ENCODE measurements at places on chromosomes 2 and 18. TPM values are rescaled to one million over a fixed set of nuclear protein-coding genes. Genes with fewer than 3 reads are reported as not detected.

GRCh38 chr2:205352593-205352992 lies 329.7 kb upstream of the NRP2 start:
- peaks cover 37% of the 10 kb centered on the region for H3K4me1 ChIP-seq
- DNase-seq = no peak
- H3K36me3 ChIP-seq = no peaks in the 10 kb centered on the region
- no peak overlapping the region for H3K27ac ChIP-seq
- no peak overlapping the region for H3K4me3 ChIP-seq
- no peaks in the 10 kb centered on the region for H3K27me3 ChIP-seq

GRCh38 chr2:60715561-60715960 lies 40.5 kb upstream of the PAPOLG start:
- no peak for DNase-seq
- no peaks in the 10 kb centered on the region for H3K36me3 ChIP-seq
- no peak overlapping the region for H3K4me3 ChIP-seq

Gene RND3
- total RNA-seq = 144 TPM

Gene CPLX4
- total RNA-seq = not detected

Gene DLGAP1
- 5.1 TPM for total RNA-seq

DNA sequence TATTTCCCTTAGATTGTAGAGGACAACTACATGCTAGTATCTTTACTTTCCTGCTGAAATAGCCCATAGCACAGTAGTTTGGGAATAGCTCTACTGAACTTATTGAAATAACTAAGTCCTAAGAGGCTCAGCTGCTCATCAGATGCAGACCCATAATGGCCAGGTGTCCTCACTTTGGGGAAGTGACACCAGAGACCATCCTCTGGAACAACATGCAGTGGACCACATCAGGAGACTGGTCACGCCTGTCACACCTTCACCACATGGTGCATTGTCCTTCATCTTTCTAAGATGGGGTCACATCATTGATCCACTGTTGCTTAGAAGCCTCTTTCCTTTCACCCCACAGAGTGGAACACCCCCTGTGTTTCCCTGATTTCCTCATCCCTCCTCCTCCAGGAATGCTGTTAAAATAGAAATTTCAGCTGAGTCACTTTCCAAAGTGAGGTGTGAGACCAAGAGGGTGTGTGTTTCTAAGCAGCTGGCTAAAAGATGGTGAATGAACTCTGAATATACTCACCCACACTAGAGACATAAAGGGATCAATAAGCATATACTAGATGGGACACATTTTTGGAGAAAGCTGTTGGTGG lies 215.2 kb upstream of the LRRTM1 start:
- DNase-seq = no peak
- H3K4me3 ChIP-seq = no peak overlapping the region
- no peaks in the 10 kb centered on the region for H3K27me3 ChIP-seq
- no peak overlapping the region for H3K27ac ChIP-seq
- no peaks in the 10 kb centered on the region for H3K36me3 ChIP-seq
- H3K4me1 ChIP-seq = peaks cover 22% of the 10 kb centered on the region

Gene ITPRID2
- total RNA-seq = 71.0 TPM

GRCh38 chr2:75317316-75317715 lies 118.0 kb upstream of the TACR1 start:
- no peak overlapping the region for H3K27ac ChIP-seq
- H3K27me3 ChIP-seq = no peaks in the 10 kb centered on the region
- peaks cover 16% of the 10 kb centered on the region for H3K4me1 ChIP-seq
- no peak for DNase-seq
- no peaks in the 10 kb centered on the region for H3K36me3 ChIP-seq
- no peak overlapping the region for H3K4me3 ChIP-seq

- H3K4me1 ChIP-seq = no peaks in the 10 kb centered on the region
- peaks cover 1% of the 10 kb centered on the region for H3K27me3 ChIP-seq
- no peak overlapping the region for H3K4me3 ChIP-seq
- H3K36me3 ChIP-seq = no peaks in the 10 kb centered on the region
- DNase-seq = no peak
- no peak overlapping the region for H3K27ac ChIP-seq
These were observed 104.8 kb downstream of the ST6GAL2 start for GRCh38 chr2:106781196-106781595.

- H3K4me3 ChIP-seq = no peak overlapping the region
- H3K27me3 ChIP-seq = no peaks in the 10 kb centered on the region
- no peaks in the 10 kb centered on the region for H3K36me3 ChIP-seq
- peaks cover 17% of the 10 kb centered on the region for H3K4me1 ChIP-seq
- no peak overlapping the region for H3K27ac ChIP-seq
These were observed 260.3 kb downstream of the TPGS2 start for GRCh38 chr18:36568487-36568886.

DNA sequence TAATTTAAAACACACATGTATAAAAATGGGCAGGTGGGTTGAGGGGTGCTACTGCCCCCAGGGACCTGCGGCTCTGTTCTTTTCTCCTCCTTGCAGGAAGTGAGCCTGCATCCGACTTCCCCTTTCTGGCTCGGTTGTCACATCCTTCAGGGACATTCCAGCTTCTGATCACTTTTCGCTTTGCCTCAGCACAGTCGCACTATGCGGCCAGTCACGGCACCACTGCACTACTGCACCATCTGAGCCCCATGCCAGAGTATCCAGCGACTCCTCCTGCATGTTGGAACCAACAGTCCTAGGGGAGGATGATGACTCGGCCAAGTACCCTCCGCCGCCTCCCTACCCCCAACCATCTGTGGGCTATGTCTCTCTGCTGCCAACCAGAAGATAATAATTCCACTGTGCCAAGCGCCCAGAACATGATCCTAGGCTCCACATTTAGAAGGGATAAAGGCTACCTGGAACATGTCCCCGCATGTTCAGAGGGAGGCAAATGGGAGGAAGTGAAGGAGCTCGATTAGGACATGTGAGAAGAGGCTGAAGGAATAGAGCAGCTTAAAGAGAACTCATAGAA lies 17.6 kb downstream of the CDC42EP3 start:
- no peak for DNase-seq
- no peaks in the 10 kb centered on the region for H3K27me3 ChIP-seq
- no peak overlapping the region for H3K4me3 ChIP-seq
- H3K36me3 ChIP-seq = peaks cover 20% of the 10 kb centered on the region
- peaks cover 45% of the 10 kb centered on the region for H3K4me1 ChIP-seq

DNA sequence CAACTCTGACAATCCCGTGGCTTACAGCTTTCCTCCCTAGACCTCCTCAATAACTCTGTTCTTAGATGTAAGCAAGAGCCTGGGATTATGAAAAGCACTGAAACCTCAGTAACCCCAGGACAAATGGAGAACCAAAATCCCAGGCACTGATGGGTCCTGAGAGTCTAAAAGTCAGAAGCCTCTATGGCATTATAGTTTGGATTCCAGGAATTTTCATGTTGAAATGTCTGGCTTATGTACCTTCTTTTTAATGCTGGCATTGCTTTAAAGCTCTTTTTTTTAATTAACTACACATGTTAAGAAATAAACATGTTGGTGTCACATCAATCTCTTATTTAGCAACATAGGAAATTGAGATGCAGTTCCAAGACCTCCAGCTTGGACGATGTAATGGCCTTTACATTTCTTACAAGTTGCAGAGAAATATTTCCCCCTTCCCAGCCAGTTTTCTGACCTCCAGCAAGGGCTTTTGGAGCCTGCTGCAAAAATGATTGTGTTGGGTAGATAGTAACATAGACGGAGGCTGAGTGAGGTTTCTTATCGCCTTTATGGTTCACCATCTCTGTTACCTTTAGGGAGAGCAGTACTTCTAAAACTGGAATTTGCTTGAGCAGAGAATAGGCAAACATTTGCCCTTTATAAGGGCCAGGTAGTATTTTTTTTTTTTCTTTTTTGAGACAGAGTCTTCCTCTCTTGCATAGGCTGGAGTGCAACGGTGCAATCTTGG lies 84.8 kb upstream of the RASGRP3 start:
- H3K4me3 ChIP-seq = no peak overlapping the region
- peaks cover 2% of the 10 kb centered on the region for H3K4me1 ChIP-seq
- peaks cover 27% of the 10 kb centered on the region for H3K36me3 ChIP-seq
- H3K27ac ChIP-seq = no peak overlapping the region
- H3K27me3 ChIP-seq = no peaks in the 10 kb centered on the region

Gene ALPG
- not detected for total RNA-seq

- no peaks in the 10 kb centered on the region for H3K4me1 ChIP-seq
- H3K36me3 ChIP-seq = peaks cover 27% of the 10 kb centered on the region
- H3K4me3 ChIP-seq = no peak overlapping the region
- DNase-seq = no peak
- no peaks in the 10 kb centered on the region for H3K27me3 ChIP-seq
These were observed 70.6 kb downstream of the EMILIN2 start for GRCh38 chr18:2917259-2918047.

DNA sequence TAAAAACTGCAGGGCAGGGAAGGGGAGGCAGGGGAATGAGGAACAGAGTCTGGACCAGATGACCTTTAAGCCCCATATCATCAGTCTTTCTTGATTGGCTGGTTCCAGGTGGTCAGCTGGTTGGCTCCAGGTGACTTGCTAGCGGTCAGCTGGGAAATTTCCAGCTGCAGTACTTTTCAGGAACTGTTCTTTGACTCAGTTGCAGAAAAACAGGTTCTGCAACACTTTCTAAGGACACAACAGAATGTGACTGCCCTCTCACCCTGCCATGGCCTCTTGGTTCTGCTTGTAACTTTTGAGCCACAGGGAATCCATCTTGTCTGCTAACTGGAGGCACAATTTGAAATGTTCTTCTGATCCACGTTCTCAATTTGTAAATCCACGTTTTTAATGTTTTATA lies 278.3 kb upstream of the LRATD1 start:
- H3K4me1 ChIP-seq = peaks cover 5% of the 10 kb centered on the region
- no peaks in the 10 kb centered on the region for H3K36me3 ChIP-seq
- H3K27me3 ChIP-seq = no peaks in the 10 kb centered on the region
- H3K4me3 ChIP-seq = no peak overlapping the region
- H3K27ac ChIP-seq = no peak overlapping the region
- DNase-seq = no peak

DNA sequence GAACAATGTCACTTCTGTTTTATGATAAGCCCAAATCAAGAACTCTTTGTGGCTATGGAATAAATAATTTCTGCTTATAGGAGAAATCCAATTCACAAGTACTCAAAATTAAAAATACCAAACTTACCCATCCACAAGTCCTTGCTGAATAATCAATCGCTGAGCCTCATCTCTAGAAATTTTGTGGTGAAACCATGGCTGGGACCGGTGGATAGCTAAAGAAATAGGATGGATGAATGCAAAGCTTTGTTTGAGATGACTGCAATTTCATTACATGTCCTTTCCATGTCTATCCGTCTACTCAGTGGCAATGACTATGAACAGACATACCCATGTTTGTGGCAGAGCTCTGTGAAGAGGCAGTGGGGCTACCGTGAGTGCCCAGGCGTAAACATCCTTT lies 124.4 kb downstream of the GRB14 start:
- no peaks in the 10 kb centered on the region for H3K27me3 ChIP-seq
- H3K4me1 ChIP-seq = no peaks in the 10 kb centered on the region
- no peaks in the 10 kb centered on the region for H3K36me3 ChIP-seq
- no peak overlapping the region for H3K27ac ChIP-seq

Gene GPR55
- not detected for total RNA-seq

DNA sequence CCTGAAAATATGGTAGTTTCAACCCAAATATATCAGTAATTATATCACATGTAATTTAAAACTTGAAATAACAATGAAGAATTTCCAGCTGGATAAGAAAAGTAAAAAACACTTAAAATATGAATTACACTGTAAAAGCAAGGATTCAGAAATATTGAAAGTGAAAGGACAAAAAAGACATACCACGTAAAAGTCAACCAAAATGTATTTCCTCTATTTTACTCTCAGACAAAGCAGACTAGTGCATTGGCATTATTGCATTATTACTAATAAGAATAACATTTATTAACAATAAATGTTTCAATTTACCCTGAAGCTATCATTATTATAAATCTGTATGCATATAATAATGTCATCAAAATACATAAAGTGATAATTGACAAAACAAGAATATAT lies 445.1 kb upstream of the TRIB2 start:
- H3K4me3 ChIP-seq = no peak overlapping the region
- H3K36me3 ChIP-seq = no peaks in the 10 kb centered on the region
- no peak overlapping the region for H3K27ac ChIP-seq
- DNase-seq = no peak

DNA sequence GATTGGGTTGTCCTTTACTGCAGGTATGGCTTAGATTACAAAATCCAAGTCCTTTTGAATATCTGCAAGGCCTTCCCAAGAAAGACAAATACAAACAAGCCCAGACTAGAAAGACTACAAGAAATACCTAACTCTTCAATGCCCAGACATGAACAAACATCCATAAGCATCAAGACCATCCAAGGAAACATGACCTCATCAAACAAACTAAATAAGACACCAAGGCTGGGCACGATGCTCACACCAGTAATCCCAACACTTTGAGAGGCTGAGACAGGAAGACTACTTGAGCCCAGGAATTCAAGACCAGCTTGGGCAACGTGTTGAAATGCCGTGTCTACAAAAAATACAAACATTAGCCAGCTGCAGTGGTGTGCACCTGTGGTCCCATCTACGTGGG lies 31.7 kb downstream of the MAP4K3 start:
- H3K4me3 ChIP-seq = no peak overlapping the region
- no peak for DNase-seq
- H3K4me1 ChIP-seq = peaks cover 59% of the 10 kb centered on the region
- no peaks in the 10 kb centered on the region for H3K27me3 ChIP-seq

Gene PDCD1
- total RNA-seq = not detected

Gene CHRNG
- total RNA-seq = not detected

Gene STON1
- total RNA-seq = 35.0 TPM

DNA sequence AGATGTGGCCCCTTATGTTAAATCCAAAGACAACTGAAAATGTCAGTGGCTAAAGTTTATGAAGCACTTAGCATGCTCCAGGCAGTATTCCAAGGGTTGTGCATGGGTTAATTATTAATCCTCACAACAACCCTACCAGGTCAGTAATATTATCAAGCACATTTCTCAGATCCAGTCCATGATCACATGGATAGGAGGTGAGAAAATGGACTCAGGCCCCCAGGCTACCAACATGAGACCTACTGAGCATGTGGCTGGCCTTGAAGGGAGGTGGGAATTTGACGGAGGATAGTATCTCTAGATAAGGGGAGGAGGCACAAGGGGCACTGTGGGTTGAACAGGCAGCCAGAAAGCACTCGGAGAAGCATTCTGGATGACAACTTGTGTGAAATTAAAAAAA lies 412.0 kb downstream of the MEIS1 start:
- H3K27me3 ChIP-seq = no peaks in the 10 kb centered on the region
- no peak for DNase-seq
- peak overlapping the region; percentile 87 for H3K27ac ChIP-seq
- H3K4me1 ChIP-seq = peaks cover 51% of the 10 kb centered on the region
- H3K4me3 ChIP-seq = no peak overlapping the region

GRCh38 chr2:74391209-74391579 lies 11.1 kb upstream of the DCTN1 start:
- H3K36me3 ChIP-seq = no peaks in the 10 kb centered on the region
- H3K4me1 ChIP-seq = peaks cover 6% of the 10 kb centered on the region
- H3K27ac ChIP-seq = peak overlapping the region; percentile 95
- DNase-seq = no peak
- H3K27me3 ChIP-seq = peaks cover 5% of the 10 kb centered on the region

Gene IL18R1
- 0.71 TPM for total RNA-seq

Gene ABCG5
- not detected for total RNA-seq

Gene TFPI
- 89.7 TPM for total RNA-seq

GRCh38 chr2:73418343-73418742 lies 32.7 kb downstream of the ALMS1 start:
- no peak overlapping the region for H3K4me3 ChIP-seq
- no peaks in the 10 kb centered on the region for H3K27me3 ChIP-seq
- peaks cover 4% of the 10 kb centered on the region for H3K4me1 ChIP-seq
